ENCODE measurements at places on chromosomes 1 and 21.

DNA sequence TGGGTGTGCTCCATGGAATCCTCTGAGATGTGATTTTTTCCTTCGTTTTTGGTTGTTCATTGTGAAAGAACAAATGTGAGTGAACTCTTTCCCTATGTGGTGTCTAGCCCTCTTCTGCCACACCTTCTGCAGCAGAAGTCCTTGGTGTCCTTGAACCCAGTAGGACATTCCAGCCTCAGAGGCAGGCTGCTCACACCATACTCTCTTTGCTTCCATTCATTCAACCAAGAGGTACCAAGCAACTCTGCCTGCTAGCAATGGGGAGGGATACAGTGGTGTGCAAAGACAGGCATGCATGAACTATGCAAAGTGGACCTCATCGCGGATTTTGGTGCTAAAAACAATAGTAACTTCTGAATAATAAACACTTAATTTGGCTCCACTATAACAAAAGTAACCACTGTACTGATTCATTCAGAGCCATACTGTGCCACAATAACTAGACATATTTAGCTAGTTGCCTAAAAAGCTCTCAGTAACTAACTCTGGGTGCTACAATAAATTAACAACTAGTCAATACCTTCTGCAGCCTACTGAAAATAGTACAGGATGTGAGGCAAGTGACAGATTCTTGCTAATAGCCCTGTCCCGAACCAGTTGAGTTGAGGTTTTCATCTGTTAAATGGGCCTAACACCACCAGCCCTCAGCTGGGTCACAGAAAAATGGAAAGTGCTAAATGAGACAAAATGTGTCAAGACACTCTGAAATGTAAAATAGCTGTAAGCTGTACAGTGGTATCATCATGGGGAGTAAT, 155.4 kb downstream of the SLC45A1 start:
- no peak for DNase-seq

DNA sequence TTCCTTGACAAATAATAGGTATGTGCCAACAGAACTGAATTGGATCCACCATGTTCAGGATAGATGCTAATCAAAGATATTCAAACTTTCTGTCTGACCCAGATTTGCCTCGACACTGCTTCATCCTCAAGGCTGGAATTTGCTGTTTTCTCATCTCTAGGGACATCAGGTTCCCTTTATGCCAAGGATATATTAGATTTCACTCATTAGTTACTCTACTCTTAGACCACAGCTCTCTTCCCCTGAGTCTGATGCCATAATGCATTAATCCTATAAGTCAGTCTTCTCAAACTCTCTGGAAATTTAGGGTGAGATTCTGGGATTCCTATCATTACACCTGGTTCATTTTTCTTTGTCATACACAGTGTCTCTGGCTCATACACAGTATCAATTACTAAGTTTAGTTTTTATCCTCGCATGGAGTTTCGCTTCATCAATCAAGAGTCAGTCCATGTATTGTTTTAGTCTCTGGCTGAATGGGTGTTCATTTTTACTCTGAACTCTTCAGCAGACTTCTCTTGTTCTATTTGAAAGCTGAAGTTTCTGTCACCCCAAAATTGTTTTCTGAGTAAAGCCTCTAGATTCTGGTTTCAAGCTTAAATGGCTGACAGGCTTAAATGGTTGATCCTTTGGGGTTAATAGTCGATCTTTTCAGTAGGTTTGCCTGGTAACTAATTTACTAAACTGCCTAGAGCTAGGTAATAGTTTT, 9.3 kb upstream of the DCAF6 start:
- DNase-seq, result no peak

DNA sequence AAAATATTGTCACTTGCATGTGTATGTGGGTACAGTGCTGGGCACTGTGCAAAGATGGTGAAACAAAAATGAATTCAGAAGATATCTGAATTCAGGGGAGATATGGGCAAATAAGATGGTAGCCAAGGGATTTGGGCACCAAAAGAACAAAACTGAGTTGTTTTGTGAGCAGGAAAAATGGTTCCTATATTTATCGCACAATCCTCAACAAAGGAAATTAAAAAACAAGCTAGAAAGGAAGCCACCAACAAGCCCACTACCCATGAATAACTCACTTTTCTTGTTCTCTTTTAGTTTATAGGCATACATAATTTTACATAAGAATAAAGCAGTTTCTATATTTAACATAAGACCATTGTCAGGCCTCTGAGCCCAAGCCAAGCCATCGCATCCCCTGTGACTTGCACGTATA, 40.7 kb upstream of the VASH2 start:
- DNase-seq, result no peak

DNA sequence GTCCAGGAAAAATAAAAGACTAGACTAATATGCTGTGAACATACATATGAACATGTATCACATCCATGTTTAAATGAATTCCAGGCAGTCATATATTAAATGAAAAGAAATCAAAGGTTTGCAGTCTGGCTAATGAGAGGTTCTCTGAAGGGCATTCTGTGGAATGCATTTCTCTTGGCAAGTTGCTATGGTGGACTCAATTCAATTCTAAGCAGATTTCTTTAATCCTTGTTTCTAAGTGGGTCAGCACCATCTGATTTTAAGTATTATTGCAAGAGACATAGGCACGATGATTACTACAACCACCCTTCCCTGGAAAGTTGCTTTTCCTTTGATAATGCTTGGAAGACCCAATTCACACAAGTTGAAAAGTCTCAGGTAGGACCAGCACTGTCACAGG, 23.9 kb upstream of the ABCA4 start:
- DNase-seq, result no peak

DNA sequence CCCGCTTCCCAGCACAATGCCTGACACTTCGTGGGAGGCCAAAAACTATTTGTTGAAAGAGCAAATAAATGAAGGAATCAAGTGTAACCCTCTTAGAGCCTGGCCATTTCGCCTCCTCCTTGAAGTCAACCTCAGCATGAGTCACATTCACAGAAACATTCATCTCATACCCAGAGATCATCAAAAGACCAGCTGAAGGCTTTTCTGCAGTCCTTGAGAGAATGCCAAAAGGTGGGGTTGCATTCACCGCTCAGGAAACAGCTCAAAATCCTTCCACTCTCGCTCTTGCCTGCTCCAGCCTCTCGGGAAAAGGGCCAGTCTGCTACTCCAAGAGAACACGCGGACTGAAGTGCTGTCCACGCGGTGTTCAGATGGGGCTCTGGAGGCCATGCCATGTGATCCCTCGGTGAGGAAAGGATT, 90.0 kb downstream of the VWA5B1 start:
- DNase-seq, result no peak

DNA sequence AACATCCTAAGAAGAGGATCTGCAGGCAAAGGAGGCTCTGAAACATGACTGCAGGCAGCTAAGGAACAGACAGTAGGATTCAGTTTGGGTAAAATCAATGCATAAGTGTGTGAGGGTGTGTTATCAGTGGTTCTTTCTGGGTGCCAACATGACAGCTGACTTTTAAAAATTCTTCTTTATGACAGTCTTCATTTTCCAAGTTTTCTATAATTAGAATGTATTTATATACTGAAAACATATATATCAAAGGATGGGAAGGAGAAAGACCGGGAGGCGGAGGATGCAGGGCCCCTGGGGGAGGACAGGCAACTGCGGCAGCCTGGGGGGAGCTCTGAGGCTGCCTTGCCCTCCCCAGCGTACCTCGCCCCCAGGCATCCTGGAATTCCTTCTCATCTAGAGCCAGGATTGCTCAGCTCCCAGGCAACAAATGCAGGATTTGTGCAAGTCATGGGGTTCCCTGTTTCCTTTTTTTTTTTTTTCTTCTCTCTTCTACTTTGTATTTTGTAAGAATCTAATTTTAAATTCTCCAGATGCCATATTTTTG, 104.8 kb downstream of the CSMD2 start:
- DNase-seq, result no peak

GRCh38 chr21:34031835-34032370, 41.5 kb upstream of the MRPS6 start:
- DNase-seq, result no peak

GRCh38 chr1:199742547-199742946, 285.0 kb upstream of the NR5A2 start:
- DNase-seq, result peak; percentile 75

- no peak for DNase-seq
Observed at GRCh38 chr21:29240136-29240535, 58.6 kb upstream of the BACH1 start.

DNA sequence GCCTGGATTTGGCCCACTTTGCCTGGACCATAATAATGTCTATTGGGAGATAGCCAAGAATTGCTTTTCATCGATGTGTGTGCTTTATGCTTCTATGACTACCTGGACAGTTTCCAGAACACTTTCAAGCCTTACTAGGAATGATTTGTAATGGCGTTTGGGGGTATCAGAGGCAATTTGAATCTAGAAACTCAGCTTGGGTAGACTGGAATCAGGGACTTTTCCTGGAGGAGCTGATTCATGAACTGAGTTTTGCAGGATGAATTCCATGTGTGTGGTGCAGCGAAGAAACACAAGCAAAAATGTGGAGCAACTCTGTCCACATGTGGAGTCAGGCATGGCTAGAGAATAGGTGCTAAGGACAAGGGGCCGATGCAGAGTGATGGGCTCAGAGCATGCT, 11.9 kb upstream of the TMEM61 start:
- DNase-seq, result no peak

DNA sequence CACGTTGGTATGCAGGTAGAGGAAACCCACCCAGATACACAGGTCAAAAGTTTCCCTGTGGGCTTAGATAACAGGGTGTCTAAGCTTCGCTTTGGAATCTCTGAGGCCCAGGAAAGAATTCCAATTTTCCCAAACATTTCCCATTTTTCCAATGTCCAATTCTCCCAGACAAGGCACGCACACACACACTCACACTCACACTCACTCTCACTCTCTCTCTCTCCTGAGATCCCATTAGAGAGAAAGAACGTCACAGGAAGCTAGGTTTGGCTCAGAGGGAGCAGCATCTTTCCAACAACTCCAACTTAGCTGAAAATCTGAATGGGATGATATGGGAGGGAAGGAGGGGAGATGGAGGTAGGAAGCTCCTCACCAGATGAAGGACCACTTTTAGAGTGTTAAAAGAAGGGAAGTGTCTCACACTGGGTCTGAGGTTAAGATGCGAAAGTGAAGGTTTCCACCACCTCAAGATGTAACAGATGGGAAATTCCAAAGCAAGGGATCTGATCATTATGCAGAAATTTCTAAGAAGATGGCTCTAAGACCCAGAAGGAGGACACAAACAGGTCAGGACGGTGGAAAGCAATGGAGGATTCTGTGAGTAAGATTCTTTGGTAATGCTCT, 63.5 kb downstream of the GNG12 start:
- no peak for DNase-seq

- DNase-seq, result no peak
Observed at GRCh38 chr1:75733661-75734060, 9.2 kb downstream of the ACADM start.

DNA sequence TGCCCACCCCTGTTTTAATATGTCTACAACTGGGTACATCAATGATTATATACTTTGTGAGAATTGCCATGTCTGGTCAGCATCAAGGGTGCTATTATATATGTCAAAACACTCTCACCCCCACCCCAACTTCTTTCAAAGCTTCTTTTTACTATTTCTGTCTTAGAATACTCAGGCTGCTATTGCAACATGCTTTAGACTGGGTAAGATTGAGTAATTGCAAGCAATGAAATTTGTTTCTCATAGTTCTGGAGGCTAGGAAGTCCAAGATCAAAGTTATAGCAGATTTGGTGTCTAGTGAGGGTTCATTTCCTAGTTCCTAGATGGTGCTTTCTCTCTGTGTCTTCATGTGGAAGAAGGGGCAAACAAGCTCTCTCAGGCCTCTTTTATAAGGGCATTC, 100.5 kb upstream of the KCNK1 start:
- DNase-seq, result no peak

- no peak for DNase-seq
Observed at GRCh38 chr1:19532519-19532918, 47.2 kb upstream of the CAPZB start.

DNA sequence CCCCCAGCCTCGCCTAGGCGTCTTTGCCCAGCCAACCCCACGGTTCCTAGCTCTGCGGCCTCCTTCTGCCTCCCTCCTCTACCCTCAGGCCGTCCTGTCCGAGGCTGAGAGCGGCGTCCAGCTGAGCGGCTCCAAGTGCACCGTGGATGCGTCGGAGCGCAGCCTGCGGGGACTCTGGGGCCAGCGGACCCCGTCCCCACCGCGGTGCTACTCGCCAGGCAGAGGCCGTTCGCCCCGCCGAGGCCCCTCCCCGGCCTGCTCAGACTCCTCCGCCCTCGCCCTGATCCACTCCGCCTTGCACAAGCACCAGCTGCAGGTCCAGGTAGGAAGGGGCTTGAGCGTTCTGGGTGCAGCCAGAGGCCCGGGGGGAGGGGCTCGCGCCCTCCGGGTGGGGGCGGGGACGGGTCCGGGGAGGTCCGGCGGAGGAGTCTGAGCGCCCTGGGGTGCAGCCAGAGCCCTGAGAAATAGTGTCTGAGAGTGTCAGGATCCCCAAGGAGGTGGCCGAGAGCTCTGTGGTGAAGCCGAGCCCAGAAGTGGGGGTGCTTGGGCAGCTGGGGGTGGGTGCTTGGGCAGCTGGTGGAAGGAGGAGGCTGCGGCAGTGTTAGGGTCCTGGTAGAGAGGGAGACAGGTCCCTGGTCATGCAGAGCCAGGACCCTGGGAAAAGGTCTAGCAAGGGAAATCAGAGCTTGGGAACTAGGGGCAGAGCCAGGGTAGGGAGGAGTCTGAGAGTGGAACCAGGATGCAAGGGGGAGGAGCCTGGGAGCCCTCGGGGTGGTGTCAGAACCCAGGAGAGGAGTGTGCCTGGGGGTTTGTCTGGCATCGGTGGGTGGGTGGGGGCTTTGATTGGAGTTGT, 3.2 kb upstream of the NBPF3 start:
- DNase-seq, result no peak

DNA sequence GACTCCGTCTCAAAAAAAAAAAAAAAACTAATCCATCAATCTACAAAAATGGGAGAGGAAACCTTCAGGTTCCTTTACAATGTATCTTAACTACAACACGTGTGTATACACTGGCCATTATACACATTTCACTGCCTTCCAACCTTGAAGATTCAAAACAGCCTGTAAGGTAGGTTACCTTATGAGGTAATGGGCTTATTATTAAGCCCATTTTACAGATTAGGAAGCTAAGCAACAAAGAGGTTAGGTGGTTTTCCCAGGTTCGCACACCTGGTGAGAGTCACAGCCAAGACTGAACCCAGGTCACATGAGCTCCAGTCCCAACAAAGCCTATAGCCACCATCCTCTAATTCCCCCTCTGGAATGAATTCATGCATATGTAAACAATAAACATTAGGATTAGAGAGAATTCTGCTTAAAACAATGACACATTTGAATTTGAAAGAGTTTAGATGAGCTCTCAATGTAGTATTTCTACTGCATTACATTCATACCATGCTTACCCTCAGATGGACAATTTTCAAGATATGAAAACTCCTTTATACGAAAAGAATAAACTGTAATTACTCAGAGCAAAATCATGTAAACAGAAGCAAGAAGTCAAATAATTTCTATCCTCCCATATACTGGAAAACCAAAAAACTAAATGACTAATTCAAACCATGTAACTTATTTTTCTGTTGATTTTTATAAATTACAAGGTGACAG, 54.8 kb downstream of the EIF4G3 start:
- DNase-seq, result no peak

Data from HTR-8/SVneo (cell line).